ENCODE measurements at places on chromosomes 5 and 9.

GRCh38 chr5:156391139-156391538 is 64.2 kb downstream of the SGCD start:
- no peak for DNase-seq

GRCh38 chr9:32698706-32699277 is 63.3 kb upstream of the TAF1L start:
- no peak for DNase-seq

- no peak for DNase-seq
Measured at GRCh38 chr9:115945009-115945431, 208.6 kb upstream of the PAPPA start.

- no peak for DNase-seq
Measured at GRCh38 chr5:72487177-72487576, 20.0 kb downstream of the ZNF366 start.

DNA sequence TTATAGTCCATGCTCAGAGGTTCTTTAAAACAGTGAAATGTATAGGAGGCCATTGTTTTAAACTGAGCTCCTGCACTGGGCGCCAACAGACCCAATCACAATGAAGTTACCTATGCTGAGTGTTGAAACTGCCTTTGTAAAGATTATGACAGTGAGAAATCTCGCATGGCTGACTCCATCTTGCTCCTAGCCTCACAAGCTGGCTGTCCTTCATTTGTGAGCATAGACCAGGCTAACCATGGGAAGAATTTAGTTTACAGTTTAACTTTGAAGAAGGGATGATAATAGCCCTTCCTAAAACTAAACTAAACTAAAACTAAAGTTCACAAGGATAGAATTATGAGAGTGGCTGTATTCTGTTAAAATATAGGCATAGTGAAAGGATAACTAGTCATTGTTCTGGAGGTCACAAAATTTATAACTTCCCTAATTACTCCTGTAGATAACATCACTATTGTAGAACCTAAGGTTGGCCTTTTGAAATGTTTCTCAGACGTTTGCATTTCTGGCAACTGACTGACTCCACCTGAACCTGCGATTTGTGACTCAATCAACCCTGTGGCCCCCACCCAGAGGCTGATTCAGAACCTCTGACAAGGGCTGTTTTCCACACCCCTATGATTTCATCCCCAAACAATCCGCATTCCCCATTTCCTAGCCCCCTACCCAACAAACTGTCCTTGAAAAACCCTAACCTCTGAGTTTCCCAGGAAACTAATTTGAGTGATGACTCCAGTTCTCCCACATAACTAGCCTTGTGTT is 59.1 kb downstream of the HMHB1 start:
- DNase-seq = no peak

DNA sequence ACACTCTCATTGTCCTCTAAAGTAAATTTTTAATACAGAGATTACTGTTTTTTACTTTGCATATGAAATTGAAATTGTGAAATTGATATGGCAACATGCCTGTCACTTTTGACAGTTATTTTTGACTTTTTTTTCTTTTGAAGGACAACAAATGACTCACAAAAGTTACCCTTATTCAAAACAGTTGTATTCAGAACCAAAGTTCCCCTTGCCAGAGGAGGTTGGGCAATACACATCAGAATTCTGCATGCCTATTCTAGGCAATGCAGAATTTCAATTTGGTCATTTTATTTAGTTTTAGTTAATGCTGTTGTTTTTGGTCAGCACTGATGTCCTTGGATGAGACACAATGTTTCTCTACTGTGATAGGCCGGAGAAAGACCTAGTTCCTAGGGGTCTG is 299.1 kb upstream of the PRR16 start:
- no peak for DNase-seq

GRCh38 chr9:115022760-115023434 is 92.5 kb upstream of the TNFSF8 start:
- no peak for DNase-seq

- DNase-seq = no peak
Measured at GRCh38 chr9:112665347-112665746, 52.6 kb downstream of the INIP start.

GRCh38 chr5:179261301-179262125 is 83.7 kb downstream of the ADAMTS2 start:
- DNase-seq = peak; percentile 37

- no peak for DNase-seq
Measured at GRCh38 chr9:131833906-131834305, 94.0 kb upstream of the RAPGEF1 start.

DNA sequence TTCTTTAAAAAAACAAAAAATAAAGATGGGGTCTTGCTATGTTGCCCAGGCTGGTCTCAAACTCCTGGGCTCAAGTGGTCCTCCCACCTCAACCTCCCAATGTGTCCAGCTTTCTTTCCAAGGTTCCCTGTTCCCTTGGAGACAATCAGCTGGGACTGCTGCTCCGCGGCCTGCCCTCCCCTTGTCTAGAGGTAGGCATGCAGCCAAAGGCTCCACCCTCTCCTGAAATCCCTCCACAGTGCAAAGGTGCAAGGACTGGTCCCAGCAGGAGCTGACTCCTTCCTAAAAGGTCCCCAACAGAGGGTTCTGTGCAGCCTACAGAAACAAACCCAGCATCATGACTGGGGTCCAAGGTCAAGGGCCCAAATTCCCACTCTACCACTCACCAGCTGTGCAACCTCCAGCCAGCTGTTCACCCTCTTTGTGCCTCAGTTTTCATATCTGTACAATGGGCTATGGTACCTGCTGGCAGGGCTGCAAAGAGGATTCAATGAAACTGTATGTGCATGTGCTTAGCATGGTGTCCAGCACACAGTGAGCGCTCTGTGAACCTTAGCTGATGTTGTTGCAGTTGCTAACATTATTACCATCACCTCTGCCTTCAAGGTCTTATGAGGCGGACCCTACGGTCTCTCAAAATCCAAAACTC is 47.5 kb downstream of the BARX1 start:
- DNase-seq = no peak

- no peak for DNase-seq
Measured at GRCh38 chr5:115366223-115366622, 69.8 kb upstream of the CCDC112 start.
